ENCODE measurements at places on chromosomes 11 and 22.
A peak's percentile ranks its signal among the peaks of the same experiment; 100 is the strongest.

- DNase-seq: no peak
These were observed 98.8 kb downstream of the BCR start for GRCh38 chr22:23278883-23279675.

GRCh38 chr11:66568124-66568916 is at the start of gene CTSF:
Gene CTSF (minus strand): TSS chr11:66568606. CDS start chr11:66568486, 120 bp downstream.
- no peak for DNase-seq

GRCh38 chr11:75497788-75498409 is 27.8 kb downstream of the GDPD5 start:
- no peak for DNase-seq

DNA sequence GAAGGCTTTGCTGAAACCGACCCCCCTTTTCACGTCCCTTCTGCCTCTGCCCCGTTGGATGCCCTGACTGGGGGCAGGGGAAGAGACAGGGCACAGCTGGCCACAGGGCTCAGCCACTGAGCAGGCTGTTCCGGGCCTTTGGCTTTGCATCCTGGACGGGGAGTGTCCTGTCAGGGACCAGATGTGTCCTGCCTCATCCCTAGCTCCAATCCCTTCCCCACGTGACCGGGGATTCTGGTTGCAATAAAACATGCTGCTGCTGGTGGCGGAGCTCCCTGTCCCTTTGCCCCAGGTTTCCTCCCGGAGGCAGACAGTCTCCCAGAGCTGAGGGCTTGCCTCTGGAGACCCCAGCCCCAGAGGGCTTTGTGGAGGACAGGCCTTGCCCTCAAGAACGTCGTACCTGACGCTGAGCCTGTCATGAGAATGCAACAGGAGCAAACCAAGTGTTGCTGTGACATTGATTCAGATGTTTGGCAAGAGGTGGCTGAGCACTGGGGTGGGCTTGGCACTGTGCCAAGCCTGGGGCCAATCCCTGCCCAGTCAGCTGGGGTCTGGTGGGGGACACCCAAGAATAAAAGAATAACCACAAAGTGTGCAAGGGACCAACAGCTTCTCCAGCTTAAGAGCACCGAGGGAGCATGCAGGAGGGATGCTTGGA is 7.3 kb downstream of the CDC42EP2 start:
- no peak for DNase-seq

GRCh38 chr11:8252388-8252787 is 11.3 kb downstream of the LMO1 start:
- DNase-seq: no peak

- peak; percentile 74 for DNase-seq
These were observed 25.3 kb downstream of the SHANK3 start for GRCh38 chr22:50697667-50698506.

GRCh38 chr11:18802381-18803257 is 11.0 kb upstream of the PTPN5 start:
- no peak for DNase-seq

DNA sequence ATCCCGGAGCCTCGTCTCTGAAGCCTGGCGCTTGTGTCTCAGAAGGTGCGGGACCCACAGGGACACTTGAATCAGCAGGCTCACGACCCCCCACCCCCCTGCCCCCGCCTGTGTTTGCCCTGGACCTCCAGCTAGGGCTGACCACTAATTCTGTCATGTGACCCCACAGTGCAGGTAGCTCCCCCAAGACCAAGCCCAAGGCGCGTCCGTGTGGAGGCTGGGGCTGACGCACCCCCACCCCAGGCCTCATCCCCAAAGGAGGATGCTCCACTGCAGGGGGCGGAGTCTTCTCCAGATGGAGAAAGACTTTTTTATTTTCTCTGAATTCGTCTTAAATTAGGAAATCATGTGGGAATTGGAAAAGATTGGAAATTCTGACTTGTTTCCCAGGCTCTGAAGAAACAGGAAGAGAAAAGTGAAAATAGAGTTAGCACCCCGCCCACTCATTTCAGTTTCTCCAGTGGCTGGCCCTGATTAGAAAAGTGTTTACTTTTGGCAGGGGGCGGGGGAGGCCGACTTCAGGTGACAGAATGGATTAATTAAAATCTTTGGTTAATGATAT is 1.0 kb upstream of the RELA start:
- peak; percentile 75 for DNase-seq

DNA sequence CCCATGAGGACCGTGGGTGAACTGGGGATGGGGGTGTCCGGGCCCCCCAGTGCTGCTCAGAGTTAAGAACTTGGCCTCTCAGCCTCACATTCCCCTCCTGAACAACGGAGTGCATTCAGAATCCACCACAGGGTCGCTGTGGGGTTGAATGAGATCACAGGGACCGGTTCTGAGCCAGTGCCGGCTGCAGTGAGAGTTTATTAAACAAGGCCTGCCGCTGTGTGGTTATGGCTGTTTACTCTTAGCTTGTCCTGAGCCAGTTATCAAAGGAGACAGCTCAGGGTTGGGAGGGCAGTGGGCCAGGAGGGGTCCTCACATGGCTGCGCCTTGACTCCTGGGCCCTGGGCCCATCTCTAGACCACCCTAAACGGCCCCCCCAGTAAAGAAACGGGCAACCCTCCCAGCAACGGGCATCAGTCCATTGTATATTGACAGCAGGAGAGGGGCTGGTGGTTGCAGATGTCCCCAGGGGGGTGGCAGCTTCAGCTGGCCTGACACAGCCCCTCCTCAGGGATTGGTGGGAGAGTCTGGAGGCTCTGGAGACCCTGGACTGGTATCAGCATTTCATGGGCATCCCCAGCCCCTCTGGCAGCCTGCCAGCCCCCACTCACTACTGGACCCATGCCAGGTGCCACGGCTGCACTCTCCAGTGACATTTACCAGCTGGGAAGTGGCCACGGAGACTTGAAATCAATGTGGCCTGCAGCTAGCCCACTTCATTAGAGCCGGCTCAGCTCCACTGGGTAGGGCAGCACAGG is 15.1 kb upstream of the CABP7 start:
- DNase-seq: no peak

DNA sequence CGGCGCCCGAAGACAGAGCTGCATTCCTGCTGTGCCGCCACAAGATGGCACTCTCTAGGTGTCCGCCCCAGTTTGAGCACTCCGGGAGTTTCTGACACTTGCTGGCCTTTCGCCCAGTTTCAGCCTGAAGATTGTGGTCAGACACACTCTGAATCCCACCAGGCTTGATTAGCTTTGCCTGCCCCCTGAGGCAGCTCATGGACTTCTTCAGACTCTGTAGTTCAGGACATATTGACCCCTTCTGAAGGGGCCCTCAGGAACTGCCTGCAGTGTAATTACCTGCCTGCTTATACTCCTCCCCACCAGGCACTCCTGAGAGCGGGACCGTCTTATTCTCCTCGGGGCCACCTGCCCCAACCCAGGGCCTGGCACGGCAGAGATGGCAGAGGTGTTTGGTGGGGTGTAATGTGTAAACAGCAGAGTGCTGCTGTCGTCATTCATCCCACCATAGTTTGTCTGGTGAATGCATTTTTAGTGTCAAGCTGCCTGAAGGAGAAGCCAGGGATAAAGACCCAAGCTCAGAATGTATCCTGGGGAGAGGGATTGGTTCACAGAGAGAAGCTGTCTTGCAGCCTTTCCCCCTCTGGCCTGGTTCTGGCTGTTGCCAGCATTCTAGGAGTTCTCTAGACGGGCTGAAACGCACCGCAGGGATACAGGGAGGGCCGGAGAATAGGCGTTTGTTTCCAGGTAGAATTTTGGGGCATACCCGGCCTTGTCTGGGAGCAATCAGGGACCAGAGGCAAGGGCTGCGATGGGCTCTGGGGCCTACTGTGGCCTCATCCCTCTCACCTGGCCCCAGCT is 46.4 kb downstream of the EIF3F start:
- peak; percentile 80 for DNase-seq

GRCh38 chr11:73405146-73405510 is 28.9 kb downstream of the RELT start:
- DNase-seq: no peak

DNA sequence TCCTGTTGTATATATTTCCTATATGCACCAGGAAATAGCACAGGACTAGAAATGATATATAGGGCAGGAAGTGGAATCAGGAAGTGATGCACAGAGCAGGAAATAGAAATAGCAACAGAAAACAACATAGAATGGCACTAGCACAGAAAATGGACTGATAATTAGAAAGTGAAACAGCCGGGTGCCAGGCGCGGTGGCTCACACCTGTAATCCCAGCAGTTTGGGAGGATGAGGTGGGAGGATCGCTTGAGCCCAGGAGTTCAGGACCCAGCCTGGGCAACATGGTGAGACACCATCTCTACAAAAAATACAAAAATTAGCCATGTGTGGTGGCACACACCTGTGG is 10.0 kb upstream of the RELT start:
- DNase-seq: no peak

DNA sequence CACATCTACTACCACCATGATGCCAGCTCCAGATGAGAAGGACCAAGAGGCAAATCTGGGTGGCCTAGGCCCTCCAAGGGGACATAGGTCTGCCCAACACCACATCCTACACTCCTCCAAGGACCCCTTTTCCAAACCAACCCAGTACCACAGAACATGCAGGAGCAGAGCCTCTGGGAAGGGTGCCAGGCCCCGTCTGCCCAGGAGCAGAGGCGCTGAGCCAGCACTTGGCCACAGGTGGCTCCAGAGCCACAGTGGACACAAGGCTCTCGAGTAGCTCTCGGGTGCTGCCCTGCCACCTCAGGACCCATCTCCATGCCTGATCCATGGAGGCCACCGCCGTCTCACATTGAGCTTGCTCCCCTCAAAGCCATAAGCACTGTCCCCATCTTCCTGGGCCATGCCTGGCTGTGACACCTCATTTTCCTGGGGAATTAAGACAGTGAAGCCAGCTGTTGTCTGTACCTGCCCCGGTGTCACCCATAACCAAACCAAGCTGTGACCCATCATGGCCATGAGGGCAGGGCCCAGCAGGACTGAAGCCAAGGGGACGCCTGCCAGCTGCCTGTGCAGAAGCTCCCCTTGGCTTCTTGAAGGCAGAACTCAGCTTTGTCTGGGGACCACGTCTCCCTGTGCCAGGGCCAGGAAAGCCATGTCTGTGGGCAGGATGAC is 7.4 kb downstream of the MOB2 start:
- peak; percentile 71 for DNase-seq

GRCh38 chr11:1116104-1116503 is 41.4 kb downstream of the MUC2 start:
- DNase-seq: peak; percentile 40

- no peak for DNase-seq
These were observed 5.8 kb upstream of the JAM3 start for GRCh38 chr11:134063124-134063495.

DNA sequence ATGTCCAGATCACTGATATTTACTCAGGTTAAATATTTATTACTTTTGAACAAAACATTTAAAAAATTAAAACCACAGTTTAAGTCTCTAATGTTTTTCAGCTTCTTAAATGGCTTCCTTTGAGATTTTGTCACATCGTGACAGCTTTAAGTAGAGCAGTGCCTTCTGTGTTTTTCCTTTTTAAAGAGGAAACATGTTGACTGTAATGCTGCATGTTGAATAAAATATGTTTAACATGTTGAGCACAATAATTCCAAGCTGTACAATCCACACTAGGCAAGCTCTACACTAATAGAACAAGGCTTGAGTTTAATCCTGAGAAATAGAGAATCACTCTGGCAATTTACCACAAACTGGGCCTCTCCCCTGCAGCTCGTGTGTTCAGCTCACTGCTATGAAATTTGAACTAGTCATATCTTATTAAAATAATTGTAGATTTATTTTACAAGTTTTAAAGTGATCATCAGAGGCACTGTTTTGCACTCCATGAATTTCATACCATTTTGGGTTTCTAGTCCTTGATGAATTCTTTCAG is 368.3 kb downstream of the SOX6 start:
- no peak for DNase-seq

DNA sequence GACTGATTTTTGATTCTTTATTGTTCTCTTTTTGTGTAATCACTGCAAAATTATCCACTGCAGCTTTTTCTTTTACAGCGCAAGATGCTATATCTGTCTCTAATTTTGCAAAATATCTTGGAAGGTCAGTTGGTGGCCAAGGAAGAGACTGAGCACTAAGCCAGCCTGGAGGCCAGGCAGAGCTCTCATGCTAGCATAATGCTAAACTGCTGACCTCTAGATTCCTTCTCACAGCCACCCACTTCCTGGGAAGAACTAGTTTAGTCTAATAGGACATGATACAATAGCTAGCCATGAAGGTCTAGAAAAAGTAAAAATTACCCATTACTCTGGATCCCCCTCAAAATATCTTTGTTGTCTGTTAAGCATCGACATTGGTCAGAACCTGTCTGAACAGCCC is 227.2 kb upstream of the ARHGAP20 start:
- DNase-seq: no peak

DNA sequence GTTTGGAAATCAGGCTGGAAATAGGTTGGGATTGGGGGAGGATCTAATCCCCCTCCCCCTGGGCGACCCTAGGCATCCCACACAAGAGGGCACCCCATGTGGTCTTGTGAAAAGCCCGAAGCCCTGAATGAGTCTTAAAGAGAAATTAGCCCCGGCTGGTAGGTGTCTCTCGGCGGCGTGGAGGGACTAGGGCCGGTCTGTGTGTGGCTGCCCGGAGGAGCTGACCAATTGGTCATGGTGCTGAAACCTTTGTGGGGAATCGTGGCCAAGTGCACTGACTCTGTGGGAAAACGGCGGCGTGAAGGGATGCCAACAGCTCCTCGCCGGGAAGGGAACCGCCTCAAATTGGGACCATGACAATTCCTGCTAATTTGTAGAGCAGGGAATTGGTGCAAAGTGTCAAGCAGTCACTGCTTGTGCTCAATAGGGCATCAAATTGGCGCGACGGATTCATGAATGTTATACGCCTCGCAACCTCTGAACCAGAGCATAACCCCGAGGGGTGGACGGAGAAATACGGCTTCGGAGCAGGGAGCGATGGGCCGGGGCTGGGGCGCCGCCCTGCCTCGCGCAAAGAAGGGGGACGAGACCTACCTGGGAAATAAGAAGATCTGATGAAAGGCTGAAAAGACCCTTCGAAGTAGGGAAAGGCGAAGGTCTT is 1.5 kb downstream of the DBX1 start:
- DNase-seq: no peak

GRCh38 chr11:133705873-133706272 is 139.4 kb downstream of the SPATA19 start:
- no peak for DNase-seq

GRCh38 chr11:74460481-74461154 is 6.7 kb downstream of the KCNE3 start:
- no peak for DNase-seq

DNA sequence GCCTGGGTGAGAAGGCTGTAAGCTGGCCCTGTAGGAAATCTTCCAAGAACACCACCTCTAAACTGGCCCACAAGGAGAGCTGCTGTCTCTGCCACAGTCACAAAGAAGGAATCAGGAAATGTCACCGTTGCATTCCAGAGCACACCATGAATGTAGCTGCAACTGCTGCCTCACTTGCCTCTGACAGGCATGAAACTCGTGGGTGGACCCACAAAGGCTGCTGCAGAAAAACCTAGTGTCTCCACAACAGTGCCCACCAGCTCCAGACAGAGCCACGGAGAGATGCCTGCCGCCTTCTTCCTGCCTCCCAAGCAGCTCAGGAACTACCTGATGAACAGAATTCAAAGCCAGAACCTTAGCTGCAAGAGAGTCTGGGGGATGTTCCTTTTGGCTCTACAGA is 10.5 kb downstream of the DNAJB13 start:
- DNase-seq: no peak
